NCI-H1105 treated with DMSO at 0.1 percent for 48 hours (cell line): ENCODE measurements at places on chromosomes 7 and 10.

DNA sequence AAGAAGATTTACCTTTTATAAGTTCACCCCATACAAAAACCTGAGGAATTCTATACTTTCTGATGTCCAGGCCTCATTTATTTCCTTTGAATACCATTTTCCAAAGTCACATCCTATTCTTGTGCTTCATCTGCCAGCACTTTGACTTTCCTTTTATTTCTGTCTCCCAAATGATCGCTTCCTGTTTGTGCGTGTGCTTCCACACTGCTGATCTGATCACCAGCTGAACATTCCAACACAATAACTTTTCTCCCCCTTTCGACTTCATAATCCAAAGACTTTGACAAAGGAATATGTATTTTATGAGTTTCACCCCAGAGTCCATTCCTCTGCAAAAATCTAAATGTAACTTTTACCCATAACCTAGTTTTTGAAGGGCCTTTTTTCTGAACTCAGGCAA lies 3.1 kb downstream of the ELAPOR2 start:
- no peak for DNase-seq

- no peak for DNase-seq
Observed at GRCh38 chr10:114879541-114880158, 58.1 kb downstream of the FHIP2A start.

- no peak for DNase-seq
Observed at GRCh38 chr7:132742189-132742612, 165.9 kb upstream of the PLXNA4 start.

DNA sequence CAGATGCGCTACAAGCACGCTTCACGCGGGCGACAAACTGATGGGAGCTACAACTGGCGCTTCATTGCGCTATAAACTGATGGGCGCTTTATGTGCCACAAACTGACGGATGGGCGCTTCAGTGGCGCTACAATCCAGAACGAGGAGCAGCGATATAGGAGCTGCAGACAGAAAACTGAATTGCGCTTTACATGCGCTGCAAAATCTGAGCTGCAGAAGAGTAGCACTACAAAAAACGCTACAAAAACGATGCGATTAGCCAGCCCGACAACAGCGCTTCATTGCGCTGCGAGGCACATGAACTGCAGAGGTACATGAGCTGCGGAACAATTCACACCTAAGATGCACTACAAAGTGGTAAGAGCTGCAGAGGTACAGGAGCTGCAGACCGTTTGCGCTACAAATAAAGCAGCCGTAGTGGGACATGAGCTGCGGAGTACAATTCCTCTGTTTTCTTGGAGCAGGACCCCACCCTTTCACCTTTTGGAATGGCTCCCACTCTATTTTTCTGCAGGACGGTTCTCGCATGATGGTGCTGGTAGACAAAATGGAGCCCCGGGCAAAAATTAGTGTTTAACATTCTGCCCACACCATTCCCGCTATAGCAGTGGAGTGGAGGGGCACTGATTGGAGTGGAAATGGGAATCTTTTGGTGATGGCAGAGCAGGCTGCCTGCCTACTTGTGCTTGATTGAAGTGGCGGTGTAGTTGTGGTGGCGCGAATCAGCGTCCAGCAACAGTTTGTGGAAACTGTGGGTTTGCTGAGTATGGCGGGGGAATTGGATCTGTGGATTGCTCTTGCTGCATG lies 1.2 kb upstream of the SGCE start:
- DNase-seq, result peak; percentile 62

- DNase-seq, result peak; percentile 41
Observed at GRCh38 chr10:72274730-72275350, 1.1 kb downstream of the DDIT4 start.

- DNase-seq, result no peak
Observed at GRCh38 chr10:3350205-3350604, 177.6 kb upstream of the PITRM1 start.

DNA sequence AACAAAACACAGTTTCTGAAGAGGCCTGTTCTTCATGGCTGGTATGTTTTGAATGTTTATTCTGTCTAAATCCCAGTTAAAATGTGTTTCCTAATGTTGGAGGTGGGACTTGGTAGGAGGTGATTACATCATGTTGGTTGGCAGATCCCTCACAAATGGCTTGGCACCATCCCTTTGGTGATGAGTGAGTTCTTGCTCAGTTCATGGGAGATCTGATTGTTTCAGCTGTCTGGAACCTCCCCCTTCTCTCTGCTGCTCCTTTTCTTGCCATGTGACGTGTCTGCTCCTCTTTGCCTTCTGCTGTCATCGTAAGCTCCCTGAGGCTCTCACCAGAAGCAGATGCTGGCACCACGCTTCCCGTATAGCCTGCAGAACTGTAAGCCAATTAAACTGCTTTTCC lies 383.6 kb upstream of the TPK1 start:
- DNase-seq, result no peak

DNA sequence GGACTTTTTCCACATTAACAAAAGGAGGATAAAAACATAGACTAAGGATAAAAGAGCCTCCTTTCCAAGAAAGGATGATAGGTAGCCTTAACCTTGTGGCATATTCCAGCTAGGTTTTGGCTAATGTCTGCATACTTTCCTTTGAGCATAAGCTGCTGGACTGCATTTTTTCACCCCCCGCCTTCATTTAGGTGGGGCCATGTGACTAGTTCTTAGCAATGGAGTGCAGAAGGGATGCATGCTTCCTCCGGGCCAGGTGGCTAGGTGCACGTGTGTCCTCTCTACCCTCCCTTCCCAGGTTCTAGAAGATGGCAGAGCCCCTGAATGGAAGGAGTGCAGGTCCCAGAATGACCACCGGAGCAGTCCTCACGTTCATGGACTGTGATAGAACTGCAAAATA lies 59.8 kb downstream of the BPGM start:
- DNase-seq, result no peak
